CD4-positive, alpha-beta T cell (primary cell): ENCODE measurements at places on chromosomes 3 and 15.

DNA sequence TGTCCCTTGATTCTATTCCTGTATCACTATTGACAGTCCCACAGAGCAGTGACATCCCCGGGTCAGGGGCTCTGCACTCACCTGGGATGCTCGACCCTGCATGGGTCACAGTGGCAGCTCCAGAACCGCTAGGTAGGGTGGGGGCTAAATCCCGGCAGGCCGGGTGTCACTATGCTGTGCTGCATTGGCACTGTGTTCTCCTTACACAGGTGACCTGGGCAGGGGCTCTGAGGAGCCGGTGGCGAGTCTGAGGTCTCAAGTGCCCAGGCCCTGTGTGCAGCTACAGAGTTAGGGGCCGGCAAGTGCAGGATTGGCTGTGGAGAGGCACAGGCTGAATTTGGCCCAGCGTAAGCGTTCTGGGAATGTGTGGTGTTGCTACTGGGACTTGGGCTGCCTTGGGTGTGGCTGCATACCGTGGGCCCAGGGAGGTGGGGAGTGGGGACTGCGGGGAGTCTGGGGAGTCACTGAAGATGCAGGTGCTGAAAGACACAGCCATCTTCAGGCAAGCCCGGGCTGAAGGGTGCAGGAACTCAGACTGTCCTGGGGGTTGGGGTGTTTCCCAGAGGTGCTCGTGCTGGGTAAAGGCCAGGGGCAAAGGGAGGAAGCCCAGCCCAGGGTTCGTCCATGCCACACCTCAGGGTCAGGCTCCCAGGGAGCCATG is 102.6 kb upstream of the PRR20G start:
- DNase-seq = no peak

DNA sequence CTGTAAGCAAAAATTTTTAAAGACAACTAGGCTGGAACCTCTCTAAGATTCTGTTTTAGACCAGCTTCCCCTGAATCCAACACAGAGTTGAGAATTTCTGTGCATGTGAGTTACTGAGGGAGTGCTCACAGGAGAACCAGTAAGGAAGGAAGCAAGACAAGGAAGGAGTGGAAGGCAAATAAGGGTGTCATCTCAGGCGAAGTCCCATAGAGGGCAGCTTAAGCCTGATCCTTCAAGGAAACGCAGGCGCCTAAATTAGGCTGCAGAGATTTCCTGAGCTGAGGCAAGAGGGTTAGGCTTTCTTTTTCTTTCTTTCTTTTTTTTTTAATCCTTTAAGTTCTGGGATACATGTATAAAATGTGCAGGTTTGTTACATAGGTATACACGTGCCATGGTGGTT is 36.2 kb upstream of the COL6A6 start:
- no peak for DNase-seq

GRCh38 chr3:69761896-69762767 is 22.9 kb downstream of the MITF start:
- no peak for DNase-seq

GRCh38 chr3:95670765-95671164 is 1143.6 kb upstream of the EPHA6 start:
- no peak for DNase-seq

GRCh38 chr15:70892912-70893560 is 410 bp downstream of the LRRC49 start:
- DNase-seq = no peak

DNA sequence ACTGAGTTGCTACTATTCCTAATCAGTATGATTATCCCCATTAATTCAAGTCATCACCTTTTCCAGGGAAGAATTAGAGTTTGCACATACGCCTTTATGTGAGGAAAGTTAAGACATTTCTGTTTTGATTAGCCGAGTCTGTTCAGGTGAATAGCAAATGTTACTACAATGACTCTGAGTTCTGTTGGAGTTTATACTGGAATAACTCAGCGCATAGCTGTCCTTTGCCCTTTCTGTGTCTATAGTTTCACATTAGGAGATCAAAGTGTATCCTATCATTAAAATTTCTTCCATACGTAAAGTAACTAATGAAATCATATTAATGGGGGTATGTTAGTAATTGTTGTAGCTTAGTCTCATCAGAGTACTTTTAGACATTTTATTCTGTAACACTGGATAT is 4.9 kb downstream of the RAB8B start:
- no peak for DNase-seq

GRCh38 chr3:64730681-64731080 is 42.9 kb upstream of the ADAMTS9 start:
- DNase-seq = no peak

GRCh38 chr3:122942239-122942638 is 85.3 kb downstream of the SEMA5B start:
- DNase-seq = no peak

DNA sequence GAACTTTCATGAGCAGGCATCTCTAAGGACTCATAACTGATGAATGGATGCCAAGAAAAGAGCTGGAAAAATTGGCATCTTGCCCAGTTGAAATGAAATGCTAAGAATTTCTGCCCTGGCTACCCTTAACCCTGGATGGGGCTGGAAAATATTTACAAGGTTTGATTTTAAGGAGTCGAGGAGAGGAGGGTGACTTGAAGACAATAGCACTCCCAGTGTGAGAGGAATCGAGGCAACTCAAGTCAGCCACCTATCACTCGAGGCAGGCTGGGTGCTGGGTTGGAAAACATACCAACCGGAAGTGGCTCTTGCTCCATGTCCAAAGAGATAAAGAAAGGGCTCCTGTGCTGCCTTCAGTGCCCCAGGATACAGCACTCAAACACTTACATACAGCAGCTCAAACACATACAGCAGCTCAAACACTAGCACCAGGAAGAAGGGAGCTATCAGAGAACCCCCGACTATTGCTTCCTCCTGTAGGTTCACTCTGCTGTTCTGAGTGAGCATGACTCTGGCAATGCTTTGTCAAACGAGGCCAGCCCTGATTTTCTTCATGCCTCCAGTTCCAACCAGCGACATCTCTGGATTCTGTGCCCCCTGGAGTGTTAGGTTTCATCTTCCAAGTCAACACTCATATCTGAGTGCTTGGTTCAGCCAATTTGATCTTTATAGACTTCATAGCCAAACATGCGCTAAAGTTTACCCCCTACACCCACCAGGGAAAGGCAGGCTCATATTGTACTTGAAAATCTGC is 4.9 kb downstream of the PRICKLE2 start:
- no peak for DNase-seq

- no peak for DNase-seq
Observed at GRCh38 chr15:98408231-98408630, 240.1 kb upstream of the IGF1R start.

DNA sequence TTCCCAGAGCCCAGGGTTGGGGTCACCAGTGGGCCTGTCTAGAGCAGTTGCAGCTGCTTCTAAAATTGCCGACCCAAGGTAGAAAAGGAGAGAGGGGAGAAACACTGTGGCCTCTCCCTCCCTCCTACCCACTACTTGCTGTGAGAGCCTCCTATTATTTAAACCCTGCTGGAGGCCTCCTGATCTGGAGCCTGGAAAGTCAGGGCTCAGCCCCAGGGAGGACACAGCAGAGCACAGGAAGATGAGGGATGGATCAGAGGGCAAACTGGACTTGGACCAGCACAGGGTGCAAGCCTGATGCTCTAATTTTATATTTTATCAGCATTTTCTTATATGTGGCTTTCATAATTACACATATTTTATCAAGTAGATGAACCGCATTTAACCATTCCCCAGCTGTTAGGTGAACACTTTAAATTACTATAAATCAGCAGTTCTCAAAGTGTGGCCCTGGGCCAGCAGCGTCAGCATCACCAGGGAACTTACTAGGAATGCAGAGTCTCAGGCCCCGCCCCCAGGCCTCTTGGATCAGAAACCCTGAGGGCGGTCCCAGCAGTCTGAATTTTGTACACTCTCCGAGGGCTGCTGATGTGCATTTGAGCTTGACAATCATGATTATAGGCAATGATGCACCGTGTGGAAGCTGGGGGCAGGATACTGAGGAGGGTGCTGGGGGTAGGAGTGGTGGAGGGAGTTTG is 26.7 kb downstream of the SMAD3 start:
- DNase-seq = no peak

DNA sequence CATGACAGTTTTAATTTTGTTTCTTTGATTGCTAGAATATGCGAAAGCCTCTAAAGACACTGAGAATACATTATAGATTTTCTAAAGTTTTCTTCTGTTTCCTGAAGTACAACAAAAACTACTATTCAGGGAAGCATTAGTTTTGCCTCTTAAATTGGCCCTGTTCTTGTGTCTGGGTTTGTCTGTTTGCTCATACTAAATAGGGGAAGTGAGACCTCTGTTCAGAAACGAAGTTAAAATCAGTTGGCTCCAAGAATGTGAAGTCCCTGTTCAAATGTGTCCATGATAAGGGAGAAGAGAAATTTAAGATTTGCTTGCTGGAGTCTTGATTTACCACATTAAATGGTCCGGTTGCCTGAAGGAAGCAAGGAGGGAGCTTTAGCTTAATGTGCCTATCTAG is 327.3 kb upstream of the GBE1 start:
- no peak for DNase-seq

DNA sequence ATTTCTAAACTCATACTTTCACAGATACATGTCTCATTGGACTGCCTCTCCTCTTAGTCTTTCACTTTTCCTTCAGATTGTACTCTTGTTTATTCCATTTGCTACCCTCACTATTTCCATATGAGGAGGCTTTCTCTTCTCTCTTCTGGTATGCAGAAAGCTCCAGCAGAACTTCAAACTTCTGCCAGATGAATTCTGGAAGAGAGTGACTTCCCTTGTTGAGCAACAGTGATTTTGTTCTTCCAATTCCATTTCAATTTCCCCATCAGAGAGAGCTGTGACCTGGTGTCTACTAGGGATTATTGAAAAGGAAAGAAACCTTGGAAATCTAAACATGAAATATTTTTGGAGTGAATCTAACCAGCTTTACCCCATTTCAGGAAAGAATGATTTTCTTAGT is 523.2 kb upstream of the ZNF717 start:
- DNase-seq = no peak

DNA sequence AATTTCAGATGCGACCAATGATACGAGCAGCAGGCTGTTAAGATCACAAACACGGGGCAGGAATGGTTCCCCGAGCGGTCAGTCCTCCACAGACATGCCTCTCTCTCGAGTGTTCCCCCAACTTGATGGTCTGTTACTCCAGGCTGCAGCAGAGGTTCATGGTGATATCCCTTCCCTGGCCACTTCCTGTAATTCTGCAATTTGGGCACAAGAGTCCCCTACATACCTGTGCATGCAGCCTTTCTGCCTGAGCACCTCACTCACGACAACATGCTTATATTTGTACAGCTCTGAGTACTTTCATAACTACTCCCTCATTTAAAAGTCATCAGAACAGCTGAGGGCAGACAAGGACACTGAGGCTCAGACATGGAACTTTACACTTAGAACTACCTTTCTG is 408.1 kb upstream of the NR2F2 start:
- no peak for DNase-seq

- no peak for DNase-seq
Observed at GRCh38 chr15:73004462-73004861, 47.8 kb upstream of the NEO1 start.

GRCh38 chr15:62515696-62516395 is 350.8 kb upstream of the C2CD4B start:
- DNase-seq = no peak

DNA sequence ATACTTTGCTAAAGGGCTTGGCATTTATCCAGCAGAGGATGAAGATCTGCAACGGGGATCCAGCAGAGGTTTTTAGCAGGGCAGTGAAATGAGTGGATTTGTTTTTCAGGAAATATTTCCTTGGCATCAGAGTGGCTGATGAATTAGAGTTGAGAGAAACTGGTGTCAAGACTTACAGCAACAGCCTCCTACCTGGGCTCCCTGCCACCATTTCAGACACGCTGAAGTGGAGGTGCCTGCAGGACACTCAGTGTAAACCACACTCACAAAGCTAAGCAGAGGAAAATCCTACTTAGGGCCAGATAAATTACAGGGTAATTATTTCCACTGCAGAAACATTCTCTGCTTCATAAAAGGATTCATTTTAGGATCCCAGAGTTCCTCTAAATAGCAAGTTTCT is 519.7 kb downstream of the FGF12 start:
- DNase-seq = no peak

GRCh38 chr3:47916696-47917095 is 99.5 kb downstream of the MAP4 start:
- no peak for DNase-seq

- DNase-seq = no peak
Observed at GRCh38 chr3:8363200-8363599, 138.4 kb upstream of the LMCD1 start.

DNA sequence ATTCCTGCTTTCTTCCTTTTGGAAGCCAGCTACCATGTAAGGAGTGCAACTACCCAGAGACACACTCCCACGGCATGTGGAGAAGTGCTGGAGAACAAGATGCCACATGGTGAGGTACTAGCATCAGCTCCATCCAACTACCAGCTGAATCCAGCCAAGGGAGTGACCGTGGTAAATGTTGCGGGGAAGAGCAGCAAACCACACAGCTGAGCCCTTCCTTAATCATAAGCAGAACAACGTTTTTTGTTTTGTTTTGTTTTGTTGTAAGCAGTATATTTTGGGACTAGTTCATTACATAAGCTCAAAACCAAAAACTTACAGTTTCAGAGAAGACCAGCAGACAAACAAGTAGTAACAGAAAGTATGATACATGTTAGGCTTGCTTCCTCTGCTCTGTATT is 212.6 kb upstream of the ATP10A start:
- no peak for DNase-seq

DNA sequence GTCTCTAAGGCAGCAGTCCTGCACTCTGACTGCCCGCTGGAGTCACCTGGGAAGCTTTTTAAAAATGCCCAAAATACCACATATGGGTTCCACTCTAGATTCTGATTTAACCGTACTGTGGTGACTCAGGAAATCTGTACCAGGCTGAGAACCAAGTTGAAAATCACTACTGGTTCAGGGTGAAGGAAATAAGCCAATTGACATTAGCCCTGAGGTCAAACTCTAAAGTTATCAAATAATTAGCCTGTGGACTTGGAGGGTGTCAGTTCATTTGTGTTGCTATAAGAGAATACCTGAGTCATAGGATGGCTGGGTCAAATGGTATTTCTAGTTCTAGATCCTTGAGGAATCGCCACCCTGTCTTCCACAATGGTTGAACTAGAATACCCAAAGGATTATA is 321.7 kb upstream of the ROPN1 start:
- no peak for DNase-seq

- DNase-seq = no peak
Observed at GRCh38 chr3:15771444-15771843, 26.3 kb downstream of the ANKRD28 start.

- DNase-seq = no peak
Observed at GRCh38 chr3:170419557-170420087, 954 bp downstream of the CLDN11 start.

DNA sequence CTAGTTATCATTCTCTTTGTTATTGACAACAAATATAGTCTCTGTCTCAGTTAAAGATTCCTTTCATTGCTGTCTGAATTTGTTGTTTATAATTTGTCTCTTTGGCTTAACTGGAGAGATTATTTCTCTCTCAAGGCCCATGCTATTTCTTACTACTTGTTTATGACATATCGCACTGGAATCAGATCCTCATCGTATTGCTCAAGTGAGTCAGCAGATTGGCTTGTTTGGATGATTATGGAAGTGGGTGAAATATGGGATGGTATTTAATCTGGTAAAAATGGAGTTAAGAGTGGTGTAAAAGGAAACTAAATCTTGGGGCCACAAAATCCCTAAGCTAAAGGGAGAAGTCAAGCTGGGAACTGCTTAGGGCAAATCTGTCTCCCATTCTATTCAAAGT is 613.1 kb downstream of the SI start:
- DNase-seq = no peak
